Mucosa of gallbladder (tissue), 1 donor: ENCODE measurements at places on chromosomes 1 and 21. TPM values are rescaled to one million over a fixed set of nuclear protein-coding genes. Genes with fewer than 3 reads are reported as not detected.

The MYOG gene
- not detected for total RNA-seq

- DNase-seq, result no peak
Measured at GRCh38 chr21:17610911-17611310, 1.8 kb downstream of the BTG3 start.

GRCh38 chr1:37130221-37130948 is 96.1 kb upstream of the GRIK3 start:
- DNase-seq, result no peak

The IFI44 gene
- total RNA-seq, result 22.7 TPM

GRCh38 chr1:209134001-209134400 is 449.5 kb upstream of the CAMK1G start:
- no peak for DNase-seq

DNA sequence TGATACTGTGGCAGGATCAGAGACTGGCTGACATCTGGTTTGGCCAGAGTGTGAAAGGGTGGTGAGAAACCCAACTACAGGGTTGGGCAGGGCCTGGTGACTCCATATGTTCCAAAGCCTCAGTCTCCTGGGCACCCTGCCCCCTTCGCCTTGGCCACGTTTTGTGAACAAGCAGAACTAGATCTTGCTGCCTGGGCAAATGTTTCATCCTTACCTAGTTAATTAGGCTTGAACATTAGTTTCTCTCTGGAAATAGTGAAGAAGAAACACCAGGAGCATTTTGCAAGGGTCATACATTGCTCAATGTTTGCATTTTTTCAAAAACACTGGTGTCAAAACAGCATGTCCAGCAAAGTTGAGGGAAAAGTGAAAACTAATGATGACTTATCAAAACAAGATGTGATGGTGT is 60.5 kb downstream of the MAP3K7CL start:
- DNase-seq, result no peak

The ZDHHC18 gene
- total RNA-seq, result 20.4 TPM

DNA sequence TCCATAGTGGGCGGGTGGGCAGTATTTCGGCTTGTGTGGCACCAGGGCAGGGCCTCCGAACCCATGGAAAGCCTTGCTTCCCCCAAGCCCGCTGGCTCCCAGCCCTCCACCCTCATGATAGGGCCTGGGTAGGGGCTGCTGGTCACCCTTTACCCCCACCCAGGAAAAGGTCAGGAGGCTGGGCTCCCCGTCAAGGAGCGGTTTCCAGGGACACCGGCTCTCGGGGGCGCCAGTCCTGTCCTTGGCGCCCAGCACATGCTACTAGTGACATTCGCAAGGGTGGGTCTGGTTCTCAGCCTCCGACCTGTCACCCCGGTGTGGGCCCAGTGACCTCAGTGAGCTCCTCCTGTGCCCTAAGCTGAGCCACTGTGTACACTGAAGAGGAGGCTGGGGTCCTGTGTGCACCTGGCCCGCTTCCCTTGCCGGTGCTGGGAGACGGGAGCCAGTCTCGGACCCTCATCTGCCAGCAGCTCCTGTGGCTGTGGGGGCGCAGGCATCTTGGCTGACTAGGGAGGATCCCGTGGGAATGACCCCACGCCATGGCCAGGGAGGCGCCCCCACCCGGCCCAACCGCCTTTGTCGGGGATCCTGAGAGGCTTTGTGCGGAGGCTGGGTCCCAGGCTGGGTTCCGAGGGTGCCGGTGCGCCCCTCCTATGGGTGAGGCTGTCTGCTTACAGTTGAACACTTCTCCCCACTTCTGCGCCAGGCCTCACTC is 54.6 kb downstream of the SKI start:
- no peak for DNase-seq

DNA sequence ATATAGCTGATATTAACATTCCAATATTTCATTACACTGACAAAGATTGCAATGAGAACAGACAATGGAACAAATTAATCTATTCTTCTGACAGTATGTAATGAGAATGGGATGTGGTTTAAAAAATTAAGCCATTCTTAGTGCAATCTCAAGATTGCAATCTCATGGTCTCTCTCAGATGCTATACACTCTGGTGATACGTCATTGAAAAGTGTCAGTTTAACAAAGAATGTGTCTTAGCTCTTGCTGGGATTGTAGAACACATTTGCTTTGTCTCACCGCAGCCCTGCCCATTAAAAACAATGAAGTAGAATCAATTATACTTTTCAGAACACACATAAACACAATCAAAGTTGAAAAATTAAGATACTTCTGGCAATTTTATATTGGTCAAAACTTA is 55.2 kb downstream of the LRRC53 start:
- DNase-seq, result no peak
